Fibroblast of skin of left quadriceps (primary cell): ENCODE measurements at places on chromosomes 12 and 14.
A peak's percentile ranks its signal among the peaks of the same experiment; 100 is the strongest.

DNA sequence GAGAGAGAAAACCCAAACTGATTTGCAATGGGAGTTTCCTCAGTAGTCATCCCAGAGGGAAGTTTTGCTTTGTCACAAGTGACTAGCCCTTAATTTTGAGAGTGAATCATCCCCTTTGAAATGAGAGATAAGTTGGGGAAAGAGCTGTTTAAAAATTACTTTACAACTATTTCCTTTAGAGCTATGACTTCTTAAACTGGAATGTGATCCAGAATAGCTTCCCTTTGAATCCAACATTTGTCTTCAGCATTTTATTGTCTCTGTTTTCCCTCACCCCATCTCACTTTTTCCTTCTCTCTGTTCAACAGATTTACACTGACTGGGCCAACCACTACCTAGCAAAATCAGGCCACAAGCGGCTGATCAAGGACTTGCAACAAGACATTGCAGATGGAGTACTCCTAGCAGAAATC lies 109.3 kb downstream of the NAV3 start:
- peak; percentile 82 for DNase-seq

GRCh38 chr12:116265351-116266147 lies 11.9 kb downstream of the MED13L start:
- DNase-seq, result no peak

DNA sequence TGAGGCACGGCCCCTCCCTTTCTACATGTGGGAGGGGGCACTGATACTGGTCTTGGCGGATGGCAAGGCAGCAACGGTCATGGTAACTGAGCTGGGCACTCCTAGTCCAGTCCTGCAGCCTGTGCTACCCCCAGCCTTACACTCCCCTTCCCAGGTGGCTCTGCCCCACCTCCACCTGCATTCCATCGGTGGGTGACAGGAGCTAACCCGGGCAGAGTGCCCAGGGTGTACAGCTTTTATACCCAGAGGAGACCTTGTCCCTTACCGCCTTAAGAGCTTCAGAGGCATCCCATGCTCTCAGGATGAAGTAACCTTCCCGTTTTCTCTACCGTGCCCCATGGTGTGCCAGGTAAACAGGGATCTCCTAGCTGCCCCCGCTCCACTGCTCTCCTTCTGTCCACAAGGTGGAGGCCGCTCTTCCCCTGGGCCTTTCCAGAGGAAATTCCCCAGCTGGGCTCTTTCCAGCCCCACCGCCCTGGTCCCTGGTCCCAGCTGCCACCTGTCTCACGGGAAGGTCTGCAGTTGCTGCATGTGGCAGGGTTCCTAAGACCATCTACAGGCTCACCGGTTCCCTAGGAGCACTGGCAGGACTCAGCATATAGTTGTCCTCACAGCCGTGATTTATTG lies 20.5 kb downstream of the BRI3BP start:
- DNase-seq, result no peak

GRCh38 chr12:116406529-116406928 lies 129.0 kb upstream of the MED13L start:
- peak; percentile 80 for DNase-seq

DNA sequence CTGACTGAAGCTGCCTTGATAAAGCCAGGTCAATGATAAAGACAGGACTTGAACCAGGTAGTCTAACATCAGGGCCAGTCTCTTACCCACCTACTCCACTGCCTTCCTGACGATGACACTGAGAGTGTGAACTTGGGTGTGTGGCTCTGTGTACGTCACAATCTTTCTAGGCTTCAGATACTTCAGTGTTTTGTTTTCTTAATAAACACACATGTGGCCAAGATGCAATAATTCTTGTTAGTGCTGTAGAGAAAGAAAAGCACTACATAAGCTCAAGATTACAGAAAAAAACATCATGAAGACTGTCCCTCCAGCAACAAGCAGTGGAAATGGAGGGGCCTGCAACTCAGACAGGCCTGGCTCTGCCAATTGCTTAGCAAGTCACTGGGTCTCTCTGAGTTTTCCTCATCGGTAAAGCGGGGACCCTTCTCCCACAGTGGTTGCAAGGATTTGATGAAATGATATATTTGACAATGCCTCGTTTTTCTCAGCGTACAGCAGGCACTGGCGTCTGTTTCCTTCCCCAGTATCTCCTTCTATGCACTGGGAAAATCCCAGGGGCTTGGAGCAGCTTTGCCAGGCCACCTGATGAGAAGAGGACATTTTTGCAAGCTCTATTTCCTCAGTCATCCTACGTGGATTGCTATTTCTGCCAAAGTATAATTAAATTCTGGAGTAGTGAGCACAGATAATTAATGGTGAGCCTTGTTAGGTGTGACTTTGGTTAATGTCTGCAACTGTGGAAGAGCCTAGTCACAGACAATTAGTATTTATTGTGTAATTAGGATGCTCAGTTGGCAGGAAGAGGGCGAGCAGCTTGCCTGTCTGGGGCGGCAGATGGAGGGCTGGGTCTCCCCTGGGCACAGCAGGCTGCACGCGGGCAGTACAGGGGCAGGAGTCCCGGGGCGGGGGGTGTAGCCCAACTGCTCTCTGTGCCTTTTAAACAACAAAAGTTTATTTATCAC lies 55.8 kb upstream of the CHGA start:
- no peak for DNase-seq

- DNase-seq, result no peak
Measured at GRCh38 chr14:24162093-24162492, 1.0 kb downstream of the IRF9 start.

- peak; percentile 60 for DNase-seq
Measured at GRCh38 chr14:22976620-22977433, 5.5 kb downstream of the AJUBA start.

- no peak for DNase-seq
Measured at GRCh38 chr12:81835783-81836182, 76.6 kb upstream of the PPFIA2 start.
